Mesendoderm (in vitro differentiated cells): ENCODE measurements at places on chromosomes 4 and X.

GRCh38 chrX:107465932-107466620 is 16.6 kb downstream of the FRMPD3 start:
- DNase-seq = no peak

DNA sequence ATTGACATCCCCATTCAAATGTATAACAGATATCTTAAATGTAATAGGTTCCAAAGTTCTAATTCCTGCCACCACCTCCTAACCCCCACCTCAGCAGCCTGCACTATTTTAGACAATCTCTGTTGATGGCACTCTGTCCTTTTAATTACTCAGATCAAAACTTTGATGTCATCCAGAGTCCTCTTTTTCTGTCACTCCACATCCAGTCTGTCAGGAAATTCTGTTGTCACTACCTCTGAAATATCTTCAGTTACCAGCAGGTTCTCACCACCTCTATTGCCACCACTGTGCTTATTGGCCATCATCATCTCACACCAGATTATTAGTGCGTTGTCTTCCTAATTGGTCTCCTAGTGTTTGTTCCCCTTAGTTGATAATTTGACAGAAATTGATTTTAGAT is 76.2 kb downstream of the PTPN13 start:
- DNase-seq = peak; percentile 19

GRCh38 chrX:132375941-132376340 is 112.9 kb downstream of the MBNL3 start:
- DNase-seq = peak; percentile 28

DNA sequence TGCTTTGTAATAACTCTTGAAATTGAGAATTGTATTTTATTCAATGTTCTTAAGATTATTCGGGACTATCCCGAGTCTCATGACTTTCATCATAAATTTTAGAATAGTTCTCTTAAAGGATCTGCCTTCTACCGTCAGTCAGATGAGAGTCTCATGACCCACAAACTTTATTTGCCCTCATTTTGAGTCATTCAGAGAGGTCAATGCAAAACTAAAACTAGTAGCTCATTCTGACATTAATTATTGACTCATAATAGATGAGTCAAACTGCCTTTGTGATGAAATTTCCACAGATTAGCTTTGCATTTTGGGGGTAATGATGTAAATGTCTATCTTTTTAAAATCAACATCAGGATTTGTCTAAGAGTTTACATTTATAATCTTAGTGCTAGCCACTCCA is 1527.3 kb downstream of the TECRL start:
- DNase-seq = no peak

DNA sequence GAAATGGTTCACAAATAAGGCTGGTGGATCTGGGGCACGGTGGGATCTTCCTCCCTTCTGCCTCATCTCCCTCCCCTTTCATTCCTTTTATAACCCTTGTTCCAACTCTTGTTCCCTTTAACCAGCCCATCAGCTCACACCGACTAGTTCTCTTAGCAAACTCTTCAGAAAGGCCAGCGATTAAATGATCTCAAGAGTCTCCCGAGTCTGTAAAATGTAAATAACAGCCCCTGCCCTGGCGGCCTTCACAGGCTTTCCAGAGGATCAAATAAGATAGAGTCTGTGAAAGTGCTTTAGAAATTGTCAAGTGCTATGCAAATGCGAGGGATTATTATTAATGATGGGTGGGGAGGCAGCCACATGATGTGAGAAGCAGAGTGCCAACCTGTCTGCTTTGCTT is 27.1 kb downstream of the TSC22D3 start:
- no peak for DNase-seq

- peak; percentile 51 for DNase-seq
Measured at GRCh38 chrX:40878766-40879165, 143.4 kb upstream of the MED14 start.

- DNase-seq = no peak
Measured at GRCh38 chrX:43881410-43882293, 598 bp downstream of the MAOB start.

GRCh38 chr4:78119698-78120097 is 62.6 kb downstream of the FRAS1 start:
- no peak for DNase-seq

GRCh38 chrX:43002526-43003203 is 224.7 kb upstream of the PPP1R2C start:
- DNase-seq = no peak

DNA sequence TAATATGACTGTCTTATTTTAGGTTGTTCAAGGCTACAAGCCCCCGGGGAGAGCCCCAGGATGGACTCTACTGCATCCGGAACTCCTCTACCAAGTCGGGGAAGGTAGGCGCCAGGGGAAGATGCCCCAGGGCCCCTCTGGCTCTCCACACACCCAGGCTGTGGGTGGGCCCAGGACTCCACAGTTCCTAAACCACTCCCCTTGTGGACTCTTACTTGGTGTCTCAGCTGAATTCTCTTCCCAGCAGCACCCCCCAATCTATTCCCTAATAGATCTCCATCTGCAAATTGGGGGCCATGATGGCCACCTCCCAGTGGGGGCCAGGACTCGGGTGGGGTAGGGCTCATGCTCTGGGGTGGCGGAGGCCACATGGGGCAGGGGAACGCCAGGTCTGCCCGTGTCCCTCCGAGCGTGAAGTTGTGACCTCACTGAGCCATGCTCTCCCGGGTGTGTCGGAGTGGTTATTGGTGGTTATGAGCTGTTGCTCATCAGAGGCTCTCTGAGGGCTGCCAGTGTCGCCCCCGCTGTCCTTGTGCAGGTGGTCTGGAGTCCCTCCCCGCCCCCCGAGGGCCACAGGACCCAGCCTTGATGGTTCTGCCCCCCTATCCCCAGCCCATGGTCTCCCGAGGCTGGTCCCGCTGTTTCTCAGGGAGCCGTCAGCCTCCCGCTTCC is 11.2 kb upstream of the ADD1 start:
- no peak for DNase-seq

DNA sequence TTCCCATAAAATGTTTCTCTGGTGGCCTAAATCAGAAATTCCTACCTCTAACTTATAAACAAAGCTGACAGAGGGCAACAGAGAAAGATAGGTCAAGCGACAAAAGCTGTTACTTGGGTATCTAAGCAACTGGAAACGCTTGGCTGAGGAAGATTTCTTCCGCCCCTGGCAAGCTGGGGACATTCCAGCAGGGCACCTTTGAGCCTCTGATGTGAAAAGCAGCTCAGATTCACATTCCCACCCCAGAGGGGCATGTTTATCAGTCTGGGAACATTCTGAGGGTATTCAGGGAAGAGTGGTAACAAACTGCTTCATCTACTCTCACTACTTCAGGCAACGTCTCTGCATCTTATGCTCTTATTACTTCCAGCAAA is 3.5 kb upstream of the CDS1 start:
- peak; percentile 93 for DNase-seq

DNA sequence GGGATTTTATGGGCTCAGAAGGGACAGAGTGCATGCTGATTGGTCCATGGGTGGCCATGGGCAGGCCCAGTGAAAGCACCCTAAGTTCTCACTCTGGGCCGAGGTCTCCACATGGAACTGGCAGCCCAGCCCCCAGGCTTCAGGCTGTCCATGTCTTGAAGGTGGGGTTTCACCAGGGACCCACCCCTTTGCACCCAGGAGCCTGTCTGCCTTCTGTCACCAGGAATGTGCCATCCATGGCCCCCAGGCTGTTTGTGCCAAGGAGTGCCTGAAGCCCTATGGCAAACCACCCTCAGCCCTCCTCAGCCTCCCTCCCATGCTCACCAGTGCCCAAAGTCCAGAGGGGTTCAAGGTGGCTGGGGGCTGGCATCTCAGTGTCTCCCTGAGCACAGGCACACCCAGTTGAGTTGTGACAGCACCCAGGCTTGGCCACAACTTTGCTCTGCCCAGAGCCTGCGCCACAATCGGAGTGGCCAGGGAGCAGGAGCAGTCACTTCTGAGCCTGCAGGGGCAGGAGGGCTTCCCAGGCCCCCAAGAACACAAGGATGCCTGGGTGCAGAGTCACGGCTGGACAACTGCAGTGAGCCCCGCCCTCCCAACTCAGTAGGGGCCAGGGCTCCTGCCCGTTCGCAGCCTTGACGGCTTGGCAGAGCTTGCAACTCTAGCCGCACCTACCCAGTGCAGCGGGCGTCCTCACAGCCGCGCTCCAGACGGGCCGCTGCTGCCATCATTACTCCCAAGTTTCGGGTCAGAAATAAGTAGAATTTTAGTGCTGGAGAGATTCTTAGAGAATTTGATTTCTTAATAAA is 185.3 kb upstream of the NUDT6 start:
- no peak for DNase-seq

- no peak for DNase-seq
Measured at GRCh38 chrX:1316527-1316926, 20.1 kb upstream of the IL3RA start.

- no peak for DNase-seq
Measured at GRCh38 chr4:152468408-152468807, 67.5 kb downstream of the FBXW7 start.

DNA sequence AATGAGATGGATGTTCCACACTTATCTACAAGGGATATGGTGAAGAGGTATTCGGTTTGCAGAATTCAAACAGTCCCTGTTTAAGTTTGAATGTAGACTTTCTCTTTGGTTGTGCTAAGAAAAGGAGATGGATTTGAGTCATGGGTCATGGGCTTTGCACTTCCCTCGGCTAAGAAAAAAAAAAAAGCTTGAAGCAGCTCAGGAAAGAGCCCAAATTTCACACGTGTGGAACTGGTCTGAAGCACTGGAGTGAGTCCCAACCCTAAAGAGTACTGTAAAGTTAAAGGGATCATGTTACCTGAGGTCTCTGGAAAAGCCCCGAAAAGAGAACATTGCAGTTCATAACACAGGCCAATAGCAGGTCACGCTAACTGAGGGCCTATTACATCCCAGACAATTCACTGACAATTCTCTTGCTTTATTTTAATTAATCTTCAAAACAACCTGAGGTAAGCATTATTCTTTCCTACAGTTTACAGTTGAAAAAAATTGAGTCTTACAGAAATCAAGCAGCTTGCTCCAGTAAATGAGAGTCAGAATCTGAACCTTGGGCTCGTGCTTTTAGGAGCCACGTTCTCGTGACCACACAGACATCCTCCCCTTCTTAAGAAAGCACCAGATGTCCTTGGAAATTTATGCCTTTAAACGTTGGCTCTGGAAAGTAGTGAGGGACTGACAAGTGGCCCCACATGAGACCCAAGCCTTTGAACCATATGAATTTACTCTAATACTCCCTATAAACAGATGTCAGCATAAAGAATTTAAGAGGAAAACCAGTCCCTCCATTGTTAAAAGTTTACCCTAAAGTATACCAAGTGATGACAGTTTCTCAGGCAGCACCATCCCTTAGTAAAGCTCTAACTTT is 89.3 kb downstream of the MAD2L1 start:
- no peak for DNase-seq

- no peak for DNase-seq
Measured at GRCh38 chrX:83521905-83522304, 13.8 kb downstream of the POU3F4 start.
